ENCODE measurements at places on chromosomes 11 and 22. TPM values are rescaled to one million over a fixed set of nuclear protein-coding genes. Genes with fewer than 3 reads are reported as not detected.

Gene TTC28
- 27.1 TPM for polyA plus RNA-seq

Gene MS4A15
- not detected for polyA plus RNA-seq

Gene OR51I1
- not detected for polyA plus RNA-seq

Gene SCO2
- polyA plus RNA-seq: 0.89 TPM

Gene NRIP3
- polyA plus RNA-seq: 0.76 TPM

Gene CHRM1
- polyA plus RNA-seq: not detected

Gene PRG3
- polyA plus RNA-seq: 0.51 TPM

Gene SUN2
- polyA plus RNA-seq: 63.8 TPM

Gene SCGB1A1
- polyA plus RNA-seq: not detected

Gene RAB38
- 2.3 TPM for polyA plus RNA-seq

Gene HEPN1
- 0.10 TPM for polyA plus RNA-seq

Gene GTSE1
- polyA plus RNA-seq: 12.6 TPM

Gene YPEL4
- polyA plus RNA-seq: 2.0 TPM

Gene SYVN1
- 40.3 TPM for polyA plus RNA-seq

Gene C22orf31
- polyA plus RNA-seq: 2.0 TPM

Gene KCNC1
- 1.4 TPM for polyA plus RNA-seq

Gene RAB39A
- polyA plus RNA-seq: 0.68 TPM

Gene ANO9
- 0.38 TPM for polyA plus RNA-seq

Gene RRAS2
- polyA plus RNA-seq: 39.4 TPM

Gene SCN4B
- polyA plus RNA-seq: 5.1 TPM

Gene EHBP1L1
- 257 TPM for polyA plus RNA-seq

Gene C22orf42
- not detected for polyA plus RNA-seq
